ENCODE measurements at places on chromosomes 7 and 10.
A peak's percentile ranks its signal among the peaks of the same experiment; 100 is the strongest.

GRCh38 chr10:73923935-73924598 lies 13.1 kb downstream of the PLAU start:
- no peak for DNase-seq

GRCh38 chr10:18140149-18140956 lies at the start of gene CACNB2:
TSS of gene CACNB2 (plus strand) at chr10:18140424.
- peak; percentile 58 for DNase-seq

DNA sequence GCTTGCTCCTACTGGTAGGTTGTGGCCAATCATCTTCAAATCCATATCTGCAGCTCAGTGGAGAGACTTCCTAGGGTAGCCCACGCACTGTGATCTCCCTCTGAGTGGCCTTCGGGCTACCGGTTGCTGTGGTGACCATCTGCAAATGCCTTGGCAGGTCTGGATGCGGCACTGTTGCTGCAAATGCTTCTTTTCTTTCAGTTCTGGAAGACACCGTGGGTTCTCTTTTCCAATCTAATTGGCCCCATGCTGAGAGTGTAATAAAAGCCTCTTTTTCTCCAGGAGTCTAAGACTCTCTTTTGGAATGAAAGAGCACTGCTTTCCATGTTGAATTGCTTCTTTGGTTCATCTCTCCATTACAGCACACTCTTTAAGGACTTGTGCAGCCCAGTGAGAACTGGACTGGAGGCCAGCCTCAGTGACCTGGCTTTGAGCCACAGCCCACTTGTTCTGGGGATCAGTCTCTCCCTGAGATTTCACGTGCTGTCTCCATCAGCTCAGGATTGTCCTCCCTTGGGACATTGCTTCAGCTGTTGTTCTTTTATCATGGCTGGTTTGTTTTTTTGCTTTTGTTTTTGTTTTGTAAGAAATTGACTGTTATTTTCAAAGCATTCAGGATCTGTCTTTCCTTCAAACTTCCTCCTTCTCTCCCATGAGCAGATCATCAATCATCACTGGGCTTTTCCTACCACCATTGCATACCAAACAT lies 286.6 kb downstream of the BMPER start:
- peak; percentile 25 for DNase-seq

DNA sequence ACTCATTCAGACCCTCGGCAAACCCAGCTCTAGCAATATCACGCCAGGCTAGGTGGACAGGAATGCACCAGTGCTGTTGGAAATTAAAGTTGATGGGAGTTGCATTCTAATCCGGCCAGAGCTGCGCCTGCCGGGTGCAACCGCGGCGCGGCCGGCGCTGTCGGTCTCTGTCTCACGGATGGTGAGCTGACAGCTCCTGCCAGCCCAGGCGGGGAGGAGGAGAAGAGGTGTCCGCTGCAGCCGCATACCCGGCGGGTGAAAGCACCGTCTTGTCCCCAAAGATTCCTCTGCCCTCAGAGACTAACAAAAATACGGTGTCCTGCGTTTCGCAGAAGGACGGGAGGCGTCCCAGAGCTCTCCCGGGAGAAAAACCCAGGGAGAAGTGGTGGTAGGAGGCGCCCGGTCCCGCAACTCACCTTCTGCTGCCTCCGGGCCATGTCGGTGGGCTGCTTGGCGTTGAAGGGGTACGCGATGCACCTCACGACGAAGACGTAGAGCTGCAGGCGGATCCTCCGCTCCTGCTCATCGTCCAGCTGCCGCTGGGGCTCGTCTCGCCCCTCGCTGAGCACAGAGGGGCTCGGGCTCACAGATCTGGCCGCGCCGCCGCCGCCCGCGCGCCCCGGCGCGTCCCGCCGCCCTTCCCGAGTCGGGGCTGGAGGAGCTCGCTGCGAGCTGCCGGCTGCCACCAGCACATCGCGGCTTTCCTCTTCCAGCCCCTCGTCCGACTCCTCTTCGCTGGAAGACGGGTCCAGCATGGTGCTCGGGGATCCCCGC lies 490 bp downstream of the CADPS2 start:
- DNase-seq = no peak

GRCh38 chr7:114687238-114687637 lies 234.7 kb upstream of the MDFIC start:
- no peak for DNase-seq

DNA sequence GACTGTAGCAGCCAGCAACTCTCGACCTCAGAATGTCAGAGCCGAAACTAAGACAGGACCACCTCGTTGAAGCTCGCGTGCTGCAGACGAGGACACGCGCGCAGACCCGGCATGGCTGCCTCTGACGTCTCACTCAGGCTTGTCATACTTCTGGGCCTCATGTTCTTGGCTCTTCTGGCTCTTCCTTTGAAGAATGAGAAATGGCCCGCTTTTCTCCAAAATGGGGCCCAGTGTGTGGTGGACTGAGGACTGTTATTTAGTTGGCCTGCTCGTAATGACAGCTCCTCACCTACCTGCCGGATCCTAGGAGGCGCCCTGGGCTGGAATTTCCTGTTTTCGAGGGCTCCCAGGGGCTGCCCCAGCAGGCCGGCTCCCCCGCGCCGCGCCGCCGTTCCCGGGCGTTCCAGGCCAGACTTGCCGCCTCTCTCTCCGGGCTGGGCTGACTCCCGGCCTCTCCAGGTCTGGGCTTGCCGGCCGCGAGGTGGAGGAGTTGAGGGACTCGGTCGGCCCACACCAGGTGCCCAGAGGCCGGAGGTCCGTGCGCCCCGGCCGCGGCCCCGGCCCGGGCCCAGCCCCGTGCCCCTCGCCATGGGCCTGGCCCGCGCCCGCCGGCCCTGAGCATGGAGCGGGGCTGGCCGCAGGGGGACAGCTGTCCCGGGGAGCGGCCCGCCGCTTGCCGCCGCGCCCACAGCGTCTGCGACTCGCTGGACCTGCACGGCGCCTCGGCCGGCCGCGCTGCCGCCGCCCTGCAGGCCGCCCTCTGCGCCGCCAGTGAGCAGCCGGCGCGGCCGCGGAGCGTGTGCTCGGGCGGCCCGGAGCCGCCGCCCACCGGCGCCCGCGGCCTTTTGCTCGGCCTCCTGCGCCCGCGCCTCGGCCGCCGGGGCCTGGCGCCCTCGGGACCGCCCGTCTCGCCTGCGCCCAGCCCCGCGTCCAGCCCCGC lies 28.1 kb downstream of the AGAP3 start:
- no peak for DNase-seq

- no peak for DNase-seq
Observed at GRCh38 chr10:3067118-3067858, at the start of gene PFKP. TSS of gene PFKP (plus strand) at chr10:3067548. CDS start at chr10:3067596, 48 bp downstream.

GRCh38 chr10:89275383-89275782 lies 23.8 kb upstream of the LIPA start:
- DNase-seq = no peak

GRCh38 chr7:40194745-40195144 lies 59.9 kb downstream of the SUGCT start:
- no peak for DNase-seq

DNA sequence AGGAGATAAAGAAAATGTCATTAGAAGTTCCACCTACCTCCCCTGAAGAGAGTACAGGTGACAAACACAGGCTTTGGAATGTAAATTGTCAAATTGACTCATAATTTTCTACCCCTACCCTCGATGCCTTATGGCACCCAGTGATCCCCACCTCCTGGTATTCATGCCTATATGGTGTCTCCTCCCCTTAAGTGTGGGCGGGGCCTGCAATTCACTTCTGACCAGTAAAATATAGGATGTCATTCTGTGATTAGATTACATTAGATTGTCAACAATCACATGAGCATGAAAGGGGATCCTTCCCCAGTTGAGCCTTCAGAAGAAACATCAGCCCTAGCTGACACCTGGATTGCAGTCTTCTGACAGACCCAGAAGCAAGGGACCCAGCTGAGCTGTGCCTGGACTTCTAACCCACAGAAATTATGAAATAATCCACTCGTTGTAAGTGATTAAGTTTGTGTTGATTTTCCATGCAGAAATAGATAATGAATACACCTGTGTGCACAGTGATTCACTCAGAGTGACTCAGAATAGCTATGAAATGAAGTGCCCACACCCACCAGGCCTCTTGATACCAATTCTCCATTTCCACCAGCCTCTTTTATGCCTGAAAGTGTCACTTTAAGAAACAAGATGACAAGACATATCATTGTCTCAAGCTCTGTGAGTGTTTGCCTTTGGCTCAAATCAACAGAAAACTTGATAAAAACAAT lies 8.5 kb upstream of the SLC39A12 start:
- DNase-seq = no peak

DNA sequence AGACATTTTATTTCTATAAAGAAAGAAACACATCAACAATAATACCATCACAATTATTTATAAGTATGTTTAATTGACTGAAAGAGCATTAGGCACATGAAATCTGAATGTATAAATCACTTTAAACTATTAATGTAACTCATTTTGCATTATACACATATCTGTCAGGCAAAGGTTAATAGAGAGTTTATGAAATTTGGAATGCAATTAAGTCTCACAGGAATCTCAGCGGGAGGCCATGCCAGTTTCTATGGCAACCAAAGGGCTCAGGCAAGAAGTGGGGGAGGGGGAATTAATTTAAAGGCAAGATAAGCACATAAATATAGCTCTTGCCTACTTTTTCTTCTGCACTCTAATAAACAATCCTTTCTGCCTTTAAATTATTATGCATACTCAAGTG lies 152.6 kb downstream of the SLC16A9 start:
- DNase-seq = no peak

- DNase-seq = no peak
Observed at GRCh38 chr7:74527842-74528241, 74.1 kb downstream of the GTF2IRD1 start.

DNA sequence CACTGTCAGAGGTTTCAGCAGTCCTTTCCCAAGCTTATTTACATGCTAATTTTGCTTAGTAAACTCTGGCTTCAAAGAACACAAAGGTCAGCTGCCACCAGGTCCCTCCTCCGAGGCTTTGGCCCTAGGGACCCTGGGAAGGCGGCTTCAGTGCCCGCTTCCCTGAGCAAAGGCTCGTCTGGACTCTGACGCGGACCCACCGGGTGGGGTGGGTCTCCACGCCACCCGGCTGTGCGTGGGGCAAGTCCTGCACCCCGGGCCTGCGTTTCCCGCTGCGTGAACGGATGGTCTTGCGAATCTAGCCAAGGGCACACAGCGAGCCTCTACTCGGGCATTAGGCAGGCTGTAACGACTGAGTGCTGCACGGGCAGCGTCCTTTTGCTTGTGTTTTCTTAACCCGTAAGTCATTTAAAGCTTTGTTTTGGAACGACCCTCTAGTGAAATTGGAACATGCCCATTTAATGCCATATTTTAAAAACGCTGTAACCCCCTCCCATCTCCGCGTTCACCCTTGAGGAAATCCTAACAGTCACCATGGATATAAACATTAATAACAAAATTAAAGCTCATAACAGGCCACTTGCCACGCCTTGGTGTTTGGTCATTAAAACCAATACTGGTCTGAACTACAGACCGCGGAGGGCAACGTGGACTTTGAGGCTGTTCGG lies 828 bp downstream of the BNIP3 start:
- no peak for DNase-seq

DNA sequence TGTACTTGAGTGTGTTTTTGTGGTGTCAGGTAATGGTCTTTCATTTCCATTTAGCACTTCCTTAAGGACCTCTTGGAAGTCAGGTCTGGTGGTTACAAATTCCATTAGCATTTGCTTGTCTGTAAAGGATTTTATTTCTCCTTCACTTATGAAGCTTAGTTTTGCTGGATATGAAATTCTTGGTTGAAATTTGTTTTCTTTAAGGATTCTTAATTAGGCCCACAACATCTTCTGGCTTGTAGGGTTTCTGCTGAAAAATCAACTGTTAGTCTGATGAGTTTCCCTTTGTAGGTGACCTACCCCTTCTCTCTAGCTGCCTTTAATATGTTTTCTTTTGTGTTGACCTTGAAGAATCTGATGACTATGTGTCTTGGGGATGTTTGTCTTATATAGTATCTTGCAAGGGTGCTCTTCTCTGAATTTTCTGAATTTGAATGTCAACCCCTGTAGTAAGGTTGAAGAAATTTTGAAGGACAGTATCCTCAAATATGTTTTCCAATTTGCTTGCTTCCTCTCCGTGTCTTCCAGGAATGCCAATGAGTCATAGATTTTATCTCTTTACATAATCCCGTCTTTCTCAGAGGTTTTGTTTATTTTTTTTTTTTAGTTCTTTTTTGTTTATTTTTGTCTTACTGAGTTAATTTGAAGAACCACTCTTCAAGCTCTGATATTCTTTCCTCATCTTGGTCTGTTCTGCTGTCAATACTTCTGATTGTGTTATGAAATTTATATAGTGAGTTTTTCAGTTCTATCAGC lies 70.2 kb downstream of the SLC39A12 start:
- no peak for DNase-seq

- no peak for DNase-seq
Observed at GRCh38 chr7:20491284-20491683, 124.2 kb upstream of the ABCB5 start.

DNA sequence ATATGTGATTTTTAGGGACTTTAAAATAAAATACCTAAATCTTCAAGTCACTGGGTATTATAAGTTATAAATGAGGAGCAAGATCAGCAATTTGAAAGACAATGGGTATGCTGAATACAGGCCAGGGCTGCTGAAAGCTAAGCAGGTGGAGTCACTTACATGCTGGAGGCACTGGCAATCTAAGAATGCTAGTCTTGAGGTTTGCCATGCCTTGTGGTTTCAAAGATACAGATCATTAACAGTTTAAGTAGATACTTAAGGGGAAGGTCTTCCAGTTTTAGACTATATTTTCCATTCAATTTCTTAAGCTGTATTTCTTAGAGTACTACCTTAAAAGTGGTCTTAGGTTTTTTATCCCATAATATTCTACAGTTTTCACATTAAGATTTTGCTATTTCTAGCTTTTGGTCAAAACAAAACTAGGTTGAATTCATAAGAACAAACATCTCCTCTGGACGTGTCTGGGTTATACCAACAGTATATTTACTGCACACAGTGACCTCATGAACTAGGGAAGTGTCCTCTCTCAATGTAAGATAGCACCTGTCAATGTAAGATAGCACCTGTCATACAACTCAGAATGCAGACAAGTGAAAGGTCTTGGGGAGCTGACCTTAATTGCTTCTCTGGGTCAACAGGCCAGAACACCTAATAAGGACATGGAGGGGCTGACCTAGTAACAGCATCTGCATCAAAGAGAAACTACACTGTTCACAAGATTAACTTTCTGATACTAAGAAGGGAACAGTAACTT lies 2.0 kb downstream of the SRI start:
- no peak for DNase-seq

- peak; percentile 5 for DNase-seq
Observed at GRCh38 chr10:31083765-31084184, 52.1 kb upstream of the ZNF438 start.

- no peak for DNase-seq
Observed at GRCh38 chr7:159064121-159064815, 80.4 kb downstream of the VIPR2 start.

GRCh38 chr10:104096692-104097091 lies 11.0 kb upstream of the COL17A1 start:
- DNase-seq = no peak

DNA sequence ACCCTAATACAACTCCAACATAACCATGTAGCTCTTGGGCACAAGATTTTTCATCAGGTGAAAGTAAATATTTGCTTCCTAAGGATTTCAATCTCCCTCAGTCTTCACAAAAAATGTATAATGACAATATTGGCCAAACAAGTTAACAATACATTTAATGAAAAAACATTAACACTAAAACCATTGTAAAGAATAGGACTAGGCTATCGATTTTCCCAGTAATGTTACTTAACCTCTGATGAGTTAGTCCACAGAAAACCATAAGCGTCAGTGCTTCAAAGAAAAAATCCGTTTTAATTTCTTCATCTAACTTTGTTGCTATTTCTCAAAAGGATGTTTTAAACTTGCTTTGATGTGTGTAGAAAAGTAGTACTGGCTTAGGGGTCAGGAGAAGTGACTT lies 1.2 kb downstream of the ZNF33B start:
- DNase-seq = no peak

- no peak for DNase-seq
Observed at GRCh38 chr10:129099992-129100391, 367.0 kb upstream of the MGMT start.

- no peak for DNase-seq
Observed at GRCh38 chr7:74304550-74304949, 15.3 kb downstream of the CLIP2 start.

All from amygdala (tissue), 56 donors.